ENCODE measurements at places on chromosomes 4 and X.

- no peak for DNase-seq
Observed at GRCh38 chr4:57448452-57448851, 338.3 kb upstream of the IGFBP7 start.

DNA sequence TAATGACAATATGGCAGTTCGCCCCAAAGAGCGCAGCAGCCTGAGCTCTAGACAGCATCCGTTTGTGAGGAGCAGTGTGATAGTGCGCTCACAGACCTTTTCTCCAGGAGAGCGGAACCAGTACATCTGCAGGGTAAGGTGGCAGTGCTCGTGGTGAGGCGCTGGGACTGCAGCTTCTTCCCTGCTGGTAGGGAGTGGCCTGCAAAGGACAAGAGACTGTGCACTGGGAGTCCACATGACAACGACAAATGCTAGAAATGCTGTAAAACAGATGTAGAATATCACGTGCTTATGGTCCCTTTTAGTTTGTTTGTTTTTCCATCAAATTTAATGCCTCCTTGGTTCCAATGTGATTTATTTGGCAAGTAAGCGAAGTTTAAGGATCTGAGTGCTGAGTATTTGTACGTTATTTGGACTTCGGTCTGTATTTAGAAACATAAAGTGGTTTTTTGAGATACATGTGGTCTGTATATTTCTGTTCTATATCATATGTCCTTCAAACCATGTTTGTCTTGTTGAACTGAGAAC is 35.8 kb downstream of the CLDN22 start:
- no peak for DNase-seq

DNA sequence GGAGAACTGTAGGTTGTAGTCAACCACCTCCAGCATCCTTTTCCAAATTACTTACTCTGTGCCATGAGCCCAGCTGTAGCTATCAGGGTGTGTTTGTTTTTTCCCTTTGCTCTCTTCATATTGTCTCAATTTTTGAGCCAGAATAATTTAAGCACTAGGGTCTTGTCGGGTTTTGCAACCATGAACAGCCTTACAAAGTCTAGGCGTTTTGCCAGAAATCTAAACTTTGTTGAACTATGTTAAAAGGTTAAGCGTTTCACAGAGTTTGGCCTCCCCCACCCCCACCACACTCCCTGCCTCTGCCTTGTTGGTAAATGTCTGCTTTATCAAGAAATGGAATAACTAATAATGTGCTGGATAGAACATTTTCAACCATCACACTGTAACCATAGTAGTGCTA is 190.6 kb upstream of the TTC29 start:
- no peak for DNase-seq

DNA sequence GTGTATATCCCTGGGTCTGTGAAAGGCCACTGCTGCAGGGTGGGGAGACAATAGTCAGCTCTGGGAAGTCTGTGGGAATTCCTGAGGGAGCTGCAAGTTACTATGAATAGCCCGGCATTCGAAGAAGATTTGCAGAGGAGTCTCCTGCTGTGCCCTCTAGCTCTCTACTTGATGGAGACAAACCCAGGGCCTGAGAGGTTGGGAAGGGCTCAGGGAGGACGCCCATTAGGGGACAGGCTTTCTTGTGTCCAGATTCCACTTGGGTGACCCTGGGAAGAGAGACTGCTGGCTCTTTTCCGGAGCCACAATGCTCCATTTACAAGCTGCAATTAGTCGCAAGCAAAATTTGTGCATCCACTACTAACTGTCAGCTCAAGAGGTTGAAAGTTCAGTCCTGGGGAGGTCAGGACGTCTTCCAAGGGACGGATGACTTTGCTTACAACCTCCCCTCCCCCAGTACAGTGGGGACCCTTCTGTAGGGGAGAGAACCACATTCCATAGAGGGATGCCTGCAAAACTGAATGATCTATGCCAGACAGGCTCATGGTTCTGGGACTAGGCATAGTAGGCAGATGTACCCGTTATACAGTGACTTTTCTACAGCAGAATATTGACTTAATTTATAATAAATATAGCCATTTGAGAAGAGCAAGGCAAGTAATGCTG is 48.2 kb upstream of the PHOX2B start:
- no peak for DNase-seq

- no peak for DNase-seq
Observed at GRCh38 chr4:75512386-75513211, 1.6 kb downstream of the RCHY1 start.
